ENCODE measurements at places on chromosomes 7 and 10. TPM values are rescaled to one million over a fixed set of nuclear protein-coding genes. Genes with fewer than 3 reads are reported as not detected.
A peak's percentile ranks its signal among the peaks of the same experiment; 100 is the strongest.

- H3K4me1 ChIP-seq: peaks cover 12% of the 10 kb centered on the region
- H3K27me3 ChIP-seq: peaks cover 5% of the 10 kb centered on the region
- no peak overlapping the region for H3K27ac ChIP-seq
- H3K4me3 ChIP-seq: peak overlapping the region; percentile 15
- no peak for DNase-seq
Measured at GRCh38 chr10:89946106-89946505, 244.7 kb downstream of the KIF20B start.

The MRC1 gene
- 1.2 TPM for total RNA-seq

DNA sequence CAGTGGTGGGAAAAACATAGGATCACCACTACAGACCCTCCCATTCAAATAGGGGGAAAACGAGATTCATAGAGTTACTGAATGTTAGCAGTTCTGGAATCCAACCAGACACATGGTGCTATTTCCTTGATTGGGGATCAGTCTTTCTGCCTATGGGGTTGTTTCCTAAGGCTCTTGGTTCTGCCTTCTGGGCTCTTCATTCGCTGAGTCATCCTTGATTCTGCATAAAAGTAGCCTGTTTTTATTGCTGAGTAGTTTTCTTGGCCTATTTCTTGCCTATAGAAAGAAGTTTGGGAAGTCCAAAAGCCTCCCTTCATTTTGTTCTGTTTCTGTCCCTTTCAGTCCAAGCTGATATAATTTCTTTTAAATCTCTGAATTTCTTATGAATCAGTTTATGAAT, 99.3 kb upstream of the OIT3 start:
- no peak for DNase-seq
- H3K27ac ChIP-seq: no peak overlapping the region
- no peak overlapping the region for H3K4me3 ChIP-seq
- no peaks in the 10 kb centered on the region for H3K27me3 ChIP-seq
- peaks cover 9% of the 10 kb centered on the region for H3K4me1 ChIP-seq

- H3K4me1 ChIP-seq: peaks cover 7% of the 10 kb centered on the region
- no peak for DNase-seq
- H3K36me3 ChIP-seq: peaks cover 3% of the 10 kb centered on the region
- no peak overlapping the region for H3K4me3 ChIP-seq
Measured at GRCh38 chr10:5518143-5518542, 6.6 kb upstream of the CALML3 start.

The BHLHA15 gene
- not detected for total RNA-seq

- H3K4me3 ChIP-seq: no peak overlapping the region
- H3K4me1 ChIP-seq: peaks cover 36% of the 10 kb centered on the region
- DNase-seq: no peak
- peaks cover 7% of the 10 kb centered on the region for H3K36me3 ChIP-seq
- H3K27ac ChIP-seq: no peak overlapping the region
Measured at GRCh38 chr10:16798571-16798970, 18.7 kb downstream of the RSU1 start.

The CYP2C9 gene
- total RNA-seq: not detected

GRCh38 chr10:5566614-5567013, 41.9 kb downstream of the CALML3 start:
- H3K27ac ChIP-seq: no peak overlapping the region
- peak; percentile 25 for DNase-seq
- H3K36me3 ChIP-seq: no peaks in the 10 kb centered on the region
- H3K4me1 ChIP-seq: peaks cover 19% of the 10 kb centered on the region
- no peak overlapping the region for H3K4me3 ChIP-seq

The PRPS1L1 gene
- total RNA-seq: not detected

The ORC5 gene
- 25.8 TPM for total RNA-seq

GRCh38 chr7:118573085-118573484, 348.6 kb downstream of the ANKRD7 start:
- no peak overlapping the region for H3K27ac ChIP-seq
- no peaks in the 10 kb centered on the region for H3K4me1 ChIP-seq
- no peak overlapping the region for H3K4me3 ChIP-seq

The CYP2C19 gene
- total RNA-seq: not detected

DNA sequence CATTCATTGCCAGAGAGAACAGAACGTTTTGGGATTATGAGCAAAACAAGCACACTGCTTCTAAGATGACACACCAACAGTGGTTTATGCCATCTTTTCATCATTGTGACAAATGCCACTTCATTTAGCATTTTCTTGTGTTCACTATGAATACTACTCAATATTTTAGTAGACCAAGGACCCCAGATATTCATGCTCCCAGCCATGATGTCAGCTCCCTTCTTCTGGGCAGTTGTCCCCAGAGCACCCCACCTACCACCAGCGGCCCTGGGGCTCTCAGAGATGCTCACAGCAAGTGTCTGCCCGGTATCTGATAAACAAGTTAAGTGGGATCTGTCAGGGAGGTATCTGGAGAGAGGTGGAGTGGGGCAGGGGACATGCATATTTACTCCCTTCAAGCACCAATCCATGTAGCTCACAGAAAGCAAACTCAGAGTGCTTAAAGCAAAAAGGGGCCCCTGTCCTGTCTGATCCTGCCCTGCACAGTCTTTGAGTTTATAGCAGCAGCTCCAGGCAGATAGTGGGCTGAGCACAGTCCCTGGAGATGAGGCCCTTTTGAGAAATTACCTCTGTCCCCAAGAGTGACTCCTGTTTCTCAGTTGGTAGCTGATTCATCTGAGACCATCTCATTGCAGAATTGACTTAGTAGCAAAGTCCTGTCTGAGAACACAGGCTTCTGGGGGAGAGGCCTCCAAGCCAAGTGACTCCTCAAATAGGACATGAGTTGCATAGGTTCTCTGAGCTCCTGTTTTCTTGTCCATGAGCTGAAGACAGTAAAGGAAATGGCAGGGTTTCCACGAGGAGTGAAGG, 281.8 kb upstream of the KLF6 start:
- H3K4me1 ChIP-seq: no peaks in the 10 kb centered on the region
- no peak for DNase-seq
- no peak overlapping the region for H3K4me3 ChIP-seq
- no peak overlapping the region for H3K27ac ChIP-seq
- no peaks in the 10 kb centered on the region for H3K27me3 ChIP-seq

- no peaks in the 10 kb centered on the region for H3K4me1 ChIP-seq
- H3K36me3 ChIP-seq: no peaks in the 10 kb centered on the region
- H3K27me3 ChIP-seq: no peaks in the 10 kb centered on the region
Measured at GRCh38 chr7:8783229-8783628, 349.8 kb downstream of the NXPH1 start.

The CHRM2 gene
- total RNA-seq: not detected

GRCh38 chr7:140009735-140010134, 53.0 kb downstream of the PARP12 start:
- no peak for DNase-seq
- no peaks in the 10 kb centered on the region for H3K27me3 ChIP-seq
- H3K4me3 ChIP-seq: no peak overlapping the region
- no peaks in the 10 kb centered on the region for H3K36me3 ChIP-seq

The BMI1 gene
- 70.2 TPM for total RNA-seq

GRCh38 chr10:125003146-125003900, 61.4 kb downstream of the ZRANB1 start:
- DNase-seq: no peak
- H3K36me3 ChIP-seq: no peaks in the 10 kb centered on the region
- no peak overlapping the region for H3K27ac ChIP-seq
- no peaks in the 10 kb centered on the region for H3K27me3 ChIP-seq
- H3K4me3 ChIP-seq: no peak overlapping the region
- no peaks in the 10 kb centered on the region for H3K4me1 ChIP-seq

Data from naive thymus-derived CD8-positive, alpha-beta T cell (primary cell).